ENCODE measurements at places on chromosomes 5 and 9.
A peak's percentile ranks its signal among the peaks of the same experiment; 100 is the strongest.

DNA sequence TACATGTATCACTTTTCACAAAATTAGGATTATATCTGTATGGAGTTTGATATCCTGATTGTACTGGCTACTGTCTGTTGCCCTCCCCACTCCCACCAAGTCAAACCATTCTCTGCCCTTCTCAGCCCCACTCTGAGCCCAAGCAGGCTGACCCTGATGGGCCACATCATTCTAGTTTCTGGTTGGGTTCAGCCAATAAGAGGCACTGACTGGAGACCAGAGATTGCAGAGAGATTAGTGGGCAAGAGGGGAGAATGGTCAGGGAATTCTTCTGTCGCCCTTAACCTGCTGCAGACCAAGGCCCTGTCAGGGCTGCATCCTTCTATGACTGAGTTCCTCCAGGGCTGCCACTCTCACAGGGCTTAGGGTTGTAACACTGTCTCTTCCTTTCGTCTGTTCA, 2.7 kb downstream of the HSPB3 start:
- DNase-seq = no peak

GRCh38 chr5:160899735-160900134, 47.7 kb upstream of the ATP10B start:
- DNase-seq = no peak

- no peak for DNase-seq
These were observed 2.3 kb upstream of the ARHGAP26 start for GRCh38 chr5:142767911-142768310.

DNA sequence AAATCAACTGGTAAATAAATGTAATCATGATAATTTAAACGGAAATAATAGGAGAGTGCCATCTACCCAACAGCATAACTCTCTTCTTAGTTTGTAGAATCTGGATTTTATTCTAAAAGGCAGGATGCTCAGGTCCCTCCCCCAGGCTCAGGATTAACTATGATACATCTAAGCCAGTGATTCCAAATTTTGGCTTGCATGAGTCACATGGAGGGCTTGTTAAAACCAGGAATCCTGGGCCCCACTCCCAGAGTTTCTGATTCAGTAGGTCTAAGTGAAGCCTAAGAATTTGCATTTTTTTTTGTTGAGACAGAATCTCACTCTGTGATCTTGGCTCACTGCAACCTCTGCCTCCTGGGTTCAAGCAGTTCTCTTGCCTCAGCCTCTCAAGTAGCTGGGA, 62.3 kb upstream of the ZFR start:
- peak; percentile 41 for DNase-seq
